ENCODE measurements at places on chromosomes 11 and 22. TPM values are rescaled to one million over a fixed set of nuclear protein-coding genes. Genes with fewer than 3 reads are reported as not detected.

ACTN3 gene
- total RNA-seq, result under 0.01 TPM

POLA2 gene
- 12.2 TPM for total RNA-seq

OR4A16 gene
- total RNA-seq, result not detected

C11orf91 gene
- not detected for total RNA-seq

OR52H1 gene
- total RNA-seq, result 0.28 TPM

OR5P2 gene
- 0.28 TPM for total RNA-seq

OSM gene
- total RNA-seq, result not detected

DNA sequence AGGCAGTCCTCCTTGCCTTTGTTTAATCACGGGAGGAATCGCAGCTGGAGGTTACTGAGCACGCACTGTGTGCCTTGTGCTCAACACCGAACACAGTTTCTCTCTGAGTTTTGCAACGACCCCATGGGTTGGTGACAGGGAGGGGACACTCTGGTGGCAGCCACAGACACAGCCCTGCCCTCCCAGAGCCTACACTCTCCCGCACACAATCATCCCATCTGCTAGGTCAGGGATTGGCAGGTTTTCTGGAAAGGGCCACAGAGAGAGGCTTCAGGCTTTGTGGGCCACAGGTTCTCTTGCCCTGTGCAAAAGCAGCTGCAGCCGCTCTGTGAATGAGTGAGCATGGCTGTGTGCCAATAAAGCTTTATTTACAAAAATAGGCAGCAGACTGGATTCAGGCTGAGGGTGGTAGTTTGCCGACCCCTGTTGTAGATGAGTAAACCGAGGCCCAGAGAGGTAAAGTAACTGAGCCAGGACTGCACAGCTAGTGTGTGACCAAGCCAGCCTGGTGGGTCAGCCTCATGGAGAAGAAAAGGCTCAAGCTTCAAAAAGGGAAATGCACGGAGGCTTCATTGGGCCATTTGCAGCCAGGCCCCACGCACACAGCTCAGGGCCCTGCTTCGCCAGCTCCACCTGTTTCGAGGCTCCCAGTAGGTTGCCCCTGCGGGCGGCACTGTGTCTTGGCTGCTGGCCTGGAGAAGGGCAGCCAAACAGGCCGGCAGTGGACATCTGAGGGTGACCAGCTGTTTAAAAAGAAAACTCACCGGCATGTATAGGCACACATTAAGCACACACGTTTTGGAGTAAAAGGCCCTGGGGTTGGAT, 16.3 kb downstream of the LTO1 start:
- H3K27me3 ChIP-seq, result no peaks in the 10 kb centered on the region
- no peak overlapping the region for H3K4me3 ChIP-seq
- H3K36me3 ChIP-seq, result peaks cover 17% of the 10 kb centered on the region
- no peak overlapping the region for H3K27ac ChIP-seq

GRCh38 chr11:93623920-93624319, 37.6 kb upstream of the CEP295 start:
- H3K36me3 ChIP-seq, result no peaks in the 10 kb centered on the region
- no peak overlapping the region for H3K4me3 ChIP-seq
- no peaks in the 10 kb centered on the region for H3K4me1 ChIP-seq

- H3K27me3 ChIP-seq, result peaks cover 56% of the 10 kb centered on the region
- H3K4me3 ChIP-seq, result no peak overlapping the region
- H3K36me3 ChIP-seq, result no peaks in the 10 kb centered on the region
These were observed 8.8 kb downstream of the KRTAP5-5 start for GRCh38 chr11:1638344-1638743.

DNA sequence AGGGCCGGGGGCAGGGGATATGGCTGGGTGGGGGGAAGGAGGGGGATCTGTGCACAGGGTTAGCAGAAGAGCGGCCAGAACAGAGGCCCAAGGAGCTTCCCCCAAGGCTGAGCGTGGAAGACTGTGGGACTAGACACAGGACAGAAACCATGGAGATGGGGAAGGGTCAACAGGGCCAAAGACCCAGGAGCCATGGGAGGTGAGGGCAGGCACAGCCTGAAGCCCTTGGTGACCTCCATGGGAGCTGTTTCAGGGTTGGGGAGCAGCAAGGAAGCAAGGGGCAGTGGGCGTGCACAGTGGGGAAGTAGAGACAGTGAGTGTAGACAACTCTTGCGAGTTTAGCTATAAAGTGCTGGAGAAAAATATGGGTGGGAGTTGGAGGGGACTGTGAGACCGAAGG, 56.6 kb downstream of the WNT11 start:
- no peak overlapping the region for H3K4me3 ChIP-seq
- H3K36me3 ChIP-seq, result no peaks in the 10 kb centered on the region
- H3K4me1 ChIP-seq, result no peaks in the 10 kb centered on the region
- H3K27ac ChIP-seq, result no peak overlapping the region
- peaks cover 2% of the 10 kb centered on the region for H3K27me3 ChIP-seq
- DNase-seq, result no peak

- no peak overlapping the region for H3K4me3 ChIP-seq
- H3K36me3 ChIP-seq, result no peaks in the 10 kb centered on the region
- no peak overlapping the region for H3K27ac ChIP-seq
These were observed 34.3 kb upstream of the ASPHD2 start for GRCh38 chr22:26394777-26395176.

GRCh38 chr11:17343257-17343656, 8.3 kb upstream of the NCR3LG1 start:
- no peak overlapping the region for H3K27ac ChIP-seq
- no peak for DNase-seq
- no peak overlapping the region for H3K4me3 ChIP-seq
- H3K36me3 ChIP-seq, result no peaks in the 10 kb centered on the region
- no peaks in the 10 kb centered on the region for H3K4me1 ChIP-seq

DNA sequence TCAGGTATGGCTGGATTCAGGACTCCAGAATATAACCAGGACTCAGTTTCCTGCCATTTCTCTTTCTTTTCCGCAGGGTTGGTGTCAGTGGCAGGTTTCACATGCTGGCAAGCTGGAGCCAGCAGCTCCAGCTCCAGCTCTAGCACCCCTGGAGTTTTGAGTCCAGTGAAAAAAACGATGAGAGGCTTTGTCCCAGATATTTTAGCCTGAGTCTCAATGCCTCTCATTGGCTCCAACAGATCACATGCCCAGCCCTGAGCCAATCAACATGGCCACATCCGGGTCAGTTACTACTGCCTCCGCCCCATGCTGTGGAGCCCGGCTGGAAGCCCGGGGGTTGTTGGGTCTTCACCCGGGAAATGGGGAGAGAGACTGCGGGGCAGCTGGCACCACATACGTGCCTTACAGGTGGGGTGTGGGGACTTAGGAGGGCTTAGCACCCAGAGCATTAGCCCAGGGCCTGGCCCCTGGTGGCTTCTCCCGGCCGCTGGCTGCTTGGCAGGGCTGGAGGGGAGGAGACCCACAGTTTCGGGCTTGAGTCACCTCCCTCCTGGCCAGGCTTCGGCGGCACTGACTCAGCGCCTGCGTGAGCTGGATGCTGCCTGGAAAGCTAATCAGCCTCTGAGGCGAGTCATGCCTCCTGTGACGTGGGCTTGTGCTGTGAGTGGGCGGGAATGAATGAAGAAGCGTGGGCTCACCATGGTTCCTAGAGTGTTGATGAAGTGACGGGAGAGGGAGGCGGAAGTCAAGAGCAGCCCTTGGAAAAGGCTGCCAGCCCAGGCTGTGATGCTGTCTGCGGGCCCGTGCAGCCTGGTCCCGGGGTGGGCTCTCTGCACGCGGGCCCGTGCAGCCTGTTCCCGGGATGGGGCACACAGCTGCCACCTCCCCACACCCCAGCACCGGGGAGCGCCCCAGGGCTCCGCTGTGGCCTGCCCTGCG, 15.3 kb upstream of the MRTFA start:
- peak; percentile 100 for DNase-seq
- no peaks in the 10 kb centered on the region for H3K36me3 ChIP-seq
- peak overlapping the region; percentile 93 for H3K27ac ChIP-seq
- peak overlapping the region; percentile 59 for H3K4me3 ChIP-seq

- H3K4me3 ChIP-seq, result no peak overlapping the region
- H3K27me3 ChIP-seq, result peaks cover 27% of the 10 kb centered on the region
- no peak overlapping the region for H3K27ac ChIP-seq
- peaks cover 4% of the 10 kb centered on the region for H3K4me1 ChIP-seq
These were observed 5.1 kb upstream of the B4GALNT4 start for GRCh38 chr11:363948-364761.

- no peak overlapping the region for H3K4me3 ChIP-seq
- H3K27ac ChIP-seq, result no peak overlapping the region
- no peaks in the 10 kb centered on the region for H3K36me3 ChIP-seq
These were observed 217.6 kb downstream of the TTC28 start for GRCh38 chr22:28462041-28462440.

- DNase-seq, result no peak
- H3K4me3 ChIP-seq, result no peak overlapping the region
- no peaks in the 10 kb centered on the region for H3K36me3 ChIP-seq
- H3K27me3 ChIP-seq, result peaks cover 8% of the 10 kb centered on the region
These were observed 84.5 kb downstream of the DSCAML1 start for GRCh38 chr11:117712530-117712929.

GRCh38 chr22:40426594-40427333, 56.4 kb downstream of the SGSM3 start:
- H3K36me3 ChIP-seq, result peaks cover 75% of the 10 kb centered on the region
- H3K27me3 ChIP-seq, result no peaks in the 10 kb centered on the region
- peak; percentile 88 for DNase-seq
- peaks cover 5% of the 10 kb centered on the region for H3K4me1 ChIP-seq

GRCh38 chr11:108713076-108713790, 48.4 kb downstream of the DDX10 start:
- DNase-seq, result peak; percentile 73
- peak overlapping the region; percentile 5 for H3K27ac ChIP-seq
- no peaks in the 10 kb centered on the region for H3K27me3 ChIP-seq
- H3K36me3 ChIP-seq, result peaks cover 11% of the 10 kb centered on the region
- no peak overlapping the region for H3K4me3 ChIP-seq
- H3K4me1 ChIP-seq, result peaks cover 3% of the 10 kb centered on the region

Measured in IMR-90 (cell line).